Cardiac fibroblast (primary cell): ENCODE measurements at places on chromosomes 3 and 15.
A peak's percentile ranks its signal among the peaks of the same experiment; 100 is the strongest.

DNA sequence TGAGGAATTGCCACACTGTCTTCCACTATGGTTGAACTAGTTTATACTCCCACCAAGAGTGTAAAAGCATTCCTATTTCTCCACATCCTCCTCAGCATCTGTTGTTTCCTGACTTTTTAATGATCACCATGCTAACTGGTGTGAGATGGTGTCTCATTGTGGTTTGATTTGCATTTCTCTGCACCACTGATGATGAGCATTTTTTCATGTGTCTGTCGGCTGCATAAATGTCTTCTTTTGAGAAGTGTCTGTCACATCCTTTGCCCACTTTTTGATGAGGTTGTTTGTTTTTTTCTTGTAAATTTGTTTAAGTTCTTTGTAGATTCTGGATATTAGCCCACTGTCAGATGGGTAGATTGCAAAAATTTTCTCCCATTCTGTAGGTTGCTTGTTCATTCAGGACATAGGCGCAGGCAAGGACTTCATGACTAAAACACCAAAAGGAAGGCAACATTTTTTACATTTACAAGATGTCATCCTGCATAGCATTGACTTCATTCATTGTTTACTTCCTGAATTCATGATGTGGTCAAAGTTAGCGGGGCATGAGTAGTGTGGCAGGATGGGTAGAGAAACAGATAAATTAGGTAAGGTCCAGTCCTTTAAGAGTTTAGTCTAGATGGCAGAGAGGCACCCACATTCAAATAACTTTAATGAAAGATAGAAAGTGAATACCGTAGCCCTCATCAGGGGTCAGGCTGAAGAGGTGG is 45.1 kb upstream of the LPP start:
- no peak for DNase-seq

GRCh38 chr3:45205126-45205525 is 21.0 kb downstream of the TMEM158 start:
- peak; percentile 29 for DNase-seq

DNA sequence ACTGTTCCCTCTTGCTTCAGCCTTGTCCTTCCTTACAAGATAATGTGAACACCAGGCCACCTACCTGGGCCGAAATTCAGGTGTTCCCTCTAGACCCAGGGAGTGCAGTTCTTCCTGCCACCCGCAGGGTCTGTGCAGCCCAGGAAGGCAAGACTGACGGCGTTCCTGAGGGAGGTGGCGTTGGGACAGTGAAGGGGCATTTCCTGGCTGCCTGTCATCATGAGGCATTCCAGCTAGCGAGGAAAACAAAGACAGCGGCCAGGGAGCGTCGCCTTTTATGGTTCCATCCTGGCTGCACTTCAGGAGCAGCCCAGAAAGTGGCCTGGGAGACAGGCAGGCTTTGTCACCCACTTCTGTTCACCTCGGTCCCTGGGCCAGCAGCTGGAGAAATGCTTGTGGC is 84.8 kb upstream of the WNT5A start:
- peak; percentile 3 for DNase-seq

DNA sequence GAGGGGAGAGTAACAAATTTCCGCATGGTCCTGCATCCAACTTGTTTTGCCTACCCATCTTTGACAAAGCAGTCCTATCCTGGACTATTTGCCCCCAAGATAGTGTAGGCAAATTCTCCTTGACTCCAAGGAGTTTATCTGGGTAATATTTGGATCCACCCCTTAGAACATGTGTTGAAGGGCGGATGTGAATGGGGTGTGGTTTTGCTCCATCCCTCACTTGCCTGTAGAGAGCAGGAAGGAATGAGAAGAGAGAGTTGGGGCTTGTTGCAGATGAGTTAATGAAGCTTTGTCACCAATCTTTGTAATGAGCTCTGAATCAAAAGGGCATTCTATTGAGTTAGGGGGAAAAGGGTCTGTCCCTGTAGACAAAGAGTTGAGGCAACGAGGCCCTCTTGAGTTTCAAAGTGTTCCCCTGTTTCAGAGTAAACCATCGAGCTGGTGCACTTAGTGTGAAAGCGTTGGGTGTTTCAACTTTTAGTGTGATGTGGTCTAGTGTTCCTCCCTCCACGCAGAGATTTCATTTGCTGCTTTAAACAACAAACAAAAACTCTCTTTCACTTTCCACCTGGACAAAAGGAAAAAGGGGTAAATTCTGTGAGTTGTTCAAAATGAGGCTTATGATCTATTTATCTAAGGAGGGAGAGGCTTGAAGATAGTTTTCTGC is 42.2 kb upstream of the PPARG start:
- DNase-seq = no peak

DNA sequence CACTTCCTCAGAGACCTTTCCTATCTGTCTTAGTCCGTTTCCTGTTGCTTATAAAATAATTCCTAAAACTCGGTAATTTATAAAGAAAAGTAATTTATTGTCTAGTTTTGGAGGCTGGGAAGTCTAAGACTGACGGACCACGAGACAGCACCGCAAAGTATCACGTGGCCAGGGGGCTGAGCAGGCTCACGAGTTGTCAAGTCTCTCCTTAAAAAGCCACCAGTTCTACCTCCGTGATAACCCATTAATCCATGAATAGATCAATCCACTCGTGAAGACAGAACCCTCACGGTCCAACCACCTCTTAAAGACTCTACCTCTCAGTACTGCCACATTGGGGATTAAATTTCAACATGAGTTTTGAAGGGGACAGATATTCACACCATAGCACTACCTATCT is 821 bp downstream of the LINS1 start:
- DNase-seq = peak; percentile 13

- DNase-seq = peak; percentile 45
These were observed at the start of gene MGLL for GRCh38 chr3:127822041-127822681. TSS of gene MGLL (minus strand) at chr3:127822515. CDS start at chr3:127822318, 197 bp downstream.
